ENCODE measurements at places on chromosomes 2 and 18.

DNA sequence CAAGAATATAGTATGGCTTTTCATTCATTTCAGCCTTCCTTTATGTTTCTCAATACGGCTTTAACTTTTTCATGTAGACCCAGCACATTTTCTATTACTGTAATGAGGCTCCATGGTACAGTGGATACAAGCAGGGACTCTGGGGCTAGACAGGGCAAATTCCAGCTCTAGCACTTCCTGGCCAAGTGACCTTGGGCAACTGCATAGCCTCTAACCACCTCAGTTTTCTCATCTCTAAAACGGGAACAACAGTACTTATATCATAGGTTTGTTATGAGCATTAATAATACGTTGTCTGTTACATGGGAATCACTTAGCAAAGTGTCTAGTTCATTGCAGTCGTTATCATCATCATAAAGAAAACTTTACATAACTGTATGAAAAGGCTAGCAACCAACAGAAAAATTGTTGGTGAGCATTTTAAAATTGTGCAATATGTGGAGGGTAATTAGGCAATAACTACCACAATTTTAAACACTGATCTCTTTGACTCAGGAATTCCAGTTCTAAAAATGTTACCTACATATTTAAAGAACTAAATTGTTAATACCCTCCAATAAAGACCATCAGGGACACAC, 13.7 kb upstream of the RMDN2 start:
- DNase-seq: no peak

GRCh38 chr2:11056614-11057013, 98.7 kb upstream of the SLC66A3 start:
- DNase-seq: no peak

DNA sequence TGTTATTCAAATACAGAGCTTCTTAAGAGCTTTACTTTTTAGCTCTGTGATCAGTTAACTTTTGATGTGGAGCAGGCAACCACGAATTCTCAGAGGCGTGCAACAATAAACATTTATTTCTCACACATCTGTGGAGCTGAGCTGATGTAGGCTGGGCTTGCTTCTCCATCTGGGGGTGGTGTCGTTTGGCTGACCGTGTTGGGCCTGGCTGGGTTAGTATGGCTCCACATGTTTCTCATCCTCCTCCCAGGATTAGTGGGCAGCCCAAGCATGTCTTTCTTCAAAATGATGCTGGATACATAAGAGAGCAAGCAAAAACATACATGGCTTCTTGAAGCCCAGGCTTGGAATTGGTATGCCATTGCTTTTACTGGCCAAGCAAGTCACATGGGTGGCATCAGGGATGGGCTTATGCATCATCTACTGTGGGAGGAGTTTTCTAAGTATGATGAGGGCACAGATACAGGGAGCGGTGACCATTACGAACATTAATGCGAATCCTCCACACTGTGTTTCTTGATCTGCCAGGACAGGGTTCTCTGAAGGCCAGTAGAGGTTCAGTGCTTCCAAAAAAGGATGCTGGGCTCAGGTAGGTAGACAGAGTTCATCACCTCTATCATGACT, 157.0 kb upstream of the TNP1 start:
- DNase-seq: no peak

DNA sequence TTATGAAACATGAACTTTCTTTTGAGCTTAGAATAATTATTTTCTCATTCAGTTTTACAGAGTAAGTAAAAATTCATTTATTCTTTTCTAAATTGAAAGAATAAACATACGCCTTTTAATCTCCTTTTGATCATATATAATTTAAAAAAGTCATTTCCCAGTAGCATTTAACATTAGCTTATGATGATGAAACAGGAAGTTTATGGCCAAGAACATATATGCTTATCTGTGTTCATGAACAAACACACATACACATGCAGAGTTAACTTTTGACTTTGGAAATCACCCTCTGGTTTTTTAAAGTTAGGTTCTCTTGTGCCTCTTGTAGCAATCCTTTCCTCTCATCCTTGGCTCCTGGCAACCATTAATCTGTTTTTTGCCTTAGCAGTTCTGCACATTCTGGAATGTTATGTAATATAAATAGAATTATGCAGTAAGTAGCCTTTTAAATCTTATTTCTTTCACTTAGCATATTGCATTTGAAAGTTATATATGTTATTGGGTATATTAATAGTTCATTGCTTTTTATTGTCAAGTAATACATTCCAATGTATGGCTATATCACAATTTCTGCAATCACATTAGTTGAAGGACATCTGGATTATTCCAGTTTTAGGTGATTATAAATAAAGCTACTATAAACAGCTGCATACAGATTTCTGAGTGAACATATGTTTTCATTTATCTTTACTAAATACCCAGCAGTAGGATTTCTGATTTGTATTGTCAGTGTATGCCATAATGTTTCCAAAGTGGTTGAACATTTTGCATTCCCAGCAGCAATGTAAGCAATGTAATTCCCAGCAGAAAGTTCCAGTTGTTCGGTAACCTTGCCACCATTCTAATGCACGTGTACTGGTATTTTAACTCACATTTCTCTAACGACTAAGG, 210.3 kb downstream of the ZRANB3 start:
- DNase-seq: no peak

GRCh38 chr2:96955762-96956161, 30.6 kb downstream of the FAM178B start:
- no peak for DNase-seq

GRCh38 chr2:23512778-23513177, 127.8 kb downstream of the KLHL29 start:
- DNase-seq: no peak

DNA sequence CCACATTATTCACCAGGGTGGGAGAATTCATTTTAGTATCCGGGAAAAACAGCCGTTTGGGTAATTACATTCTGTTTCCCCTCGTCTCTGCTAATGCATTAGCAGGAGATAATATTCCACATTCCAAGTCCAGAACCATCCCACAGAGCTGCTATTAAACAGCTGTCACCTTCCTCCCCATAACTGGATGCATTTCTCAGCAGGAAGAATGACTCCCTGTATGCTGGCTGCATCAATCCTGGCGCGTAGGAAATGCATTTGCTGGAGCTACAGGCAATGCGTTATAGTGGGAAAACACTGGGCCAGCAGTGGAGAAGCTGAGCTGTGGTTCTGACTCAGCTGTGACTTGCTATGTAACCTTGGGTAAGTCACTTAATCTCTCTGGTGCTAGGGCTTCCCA, 246.0 kb downstream of the CLIP4 start:
- no peak for DNase-seq

GRCh38 chr2:173775440-173775839, 189.7 kb downstream of the SP3 start:
- no peak for DNase-seq

DNA sequence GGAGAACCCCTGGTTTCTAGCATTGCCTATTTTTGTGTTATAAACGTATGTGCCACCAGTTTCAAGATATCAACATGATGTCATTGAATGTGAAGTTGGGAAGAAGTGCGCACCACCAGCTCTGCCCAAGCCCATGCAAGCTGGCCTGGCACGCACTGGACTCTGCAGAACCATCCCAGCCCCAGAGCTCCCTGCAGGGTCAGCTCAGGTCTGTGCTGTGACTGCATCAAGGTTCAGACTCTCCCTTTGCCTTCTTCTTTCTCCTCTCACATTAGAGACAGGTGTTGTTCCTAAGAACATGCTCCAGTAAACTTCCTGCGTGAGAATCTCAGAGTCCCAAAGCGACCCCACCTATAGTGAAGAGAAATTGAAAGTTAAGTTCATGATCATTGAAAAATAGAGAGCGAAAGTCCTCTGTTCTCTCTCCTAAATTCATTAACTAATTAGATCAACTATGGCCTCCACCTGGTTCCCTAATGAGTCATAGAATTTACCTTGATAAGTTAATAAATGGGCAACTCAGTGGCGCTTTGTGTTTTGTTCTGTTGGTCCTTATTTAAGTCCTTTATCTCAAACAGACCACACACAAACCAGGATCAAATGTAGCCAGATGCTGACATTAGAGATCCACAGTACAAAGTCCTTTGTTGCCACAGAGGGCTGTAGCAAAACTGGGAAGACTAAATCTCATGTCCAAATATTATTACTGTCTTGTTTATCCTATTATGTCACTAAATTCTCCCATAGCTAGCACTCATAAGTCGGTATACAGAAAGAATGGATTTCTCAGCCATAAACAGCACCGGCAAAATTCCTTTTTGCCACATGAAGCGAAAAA, 432.3 kb downstream of the STK39 start:
- no peak for DNase-seq

- no peak for DNase-seq
Measured at GRCh38 chr2:113032737-113033136, 19.9 kb downstream of the IL36B start.
